ENCODE measurements at places on chromosomes 3 and 15.

DNA sequence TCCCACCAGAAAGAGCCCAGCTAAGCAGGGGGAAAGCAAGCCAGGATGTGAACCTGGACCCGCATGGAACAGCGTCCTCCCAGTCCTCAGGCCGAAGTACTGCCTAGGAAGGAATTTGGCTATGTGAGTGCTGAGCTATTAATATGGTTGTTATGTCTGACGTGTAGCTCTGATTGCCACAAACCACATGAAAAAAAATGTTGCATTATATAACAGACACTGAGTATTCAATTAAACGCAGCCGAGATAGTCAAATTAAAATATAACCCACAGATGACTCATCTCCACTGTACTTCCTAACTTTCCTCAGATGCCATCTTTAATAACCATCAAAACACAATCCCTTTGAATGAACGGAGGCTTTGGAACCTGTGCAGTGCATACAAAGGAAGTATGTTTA is 111.1 kb downstream of the GABRB3 start:
- no peak for DNase-seq

DNA sequence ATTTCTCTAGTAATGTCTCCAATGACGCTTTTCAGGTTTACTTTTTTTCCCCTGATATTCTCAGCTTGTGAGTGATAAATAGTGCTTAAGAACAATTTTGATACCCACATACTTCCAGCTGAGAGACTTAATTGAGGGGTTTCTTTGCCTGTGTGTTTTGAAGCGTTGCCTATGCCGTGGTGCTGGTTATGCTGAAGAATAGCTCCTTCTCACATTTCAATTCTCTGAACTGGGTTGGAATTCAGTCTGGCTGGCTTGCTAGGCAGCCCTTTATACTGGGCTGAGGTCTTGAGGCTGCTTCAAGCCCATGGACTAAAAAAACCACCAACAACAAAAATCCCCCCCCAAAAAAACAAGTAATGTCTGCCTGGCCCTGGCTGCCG is 87.4 kb downstream of the CHST2 start:
- DNase-seq = no peak

GRCh38 chr3:188590557-188590956 is 436.6 kb downstream of the LPP start:
- peak; percentile 26 for DNase-seq

- DNase-seq = peak; percentile 81
These were observed 36.4 kb downstream of the RFTN1 start for GRCh38 chr3:16477056-16477455.

GRCh38 chr3:11544412-11545181 is 99.1 kb downstream of the VGLL4 start:
- peak; percentile 67 for DNase-seq

GRCh38 chr3:77412584-77412983 is 372.7 kb downstream of the ROBO2 start:
- DNase-seq = no peak

GRCh38 chr3:184615396-184615795 is 53.8 kb downstream of the EPHB3 start:
- DNase-seq = no peak

- DNase-seq = peak; percentile 25
These were observed 125.0 kb downstream of the ZNF280D start for GRCh38 chr15:56608140-56608778.

- no peak for DNase-seq
These were observed 25.2 kb downstream of the CYFIP1 start for GRCh38 chr15:22954798-22955543.

- DNase-seq = no peak
These were observed 6.8 kb downstream of the AVEN start for GRCh38 chr15:34031987-34032760.

DNA sequence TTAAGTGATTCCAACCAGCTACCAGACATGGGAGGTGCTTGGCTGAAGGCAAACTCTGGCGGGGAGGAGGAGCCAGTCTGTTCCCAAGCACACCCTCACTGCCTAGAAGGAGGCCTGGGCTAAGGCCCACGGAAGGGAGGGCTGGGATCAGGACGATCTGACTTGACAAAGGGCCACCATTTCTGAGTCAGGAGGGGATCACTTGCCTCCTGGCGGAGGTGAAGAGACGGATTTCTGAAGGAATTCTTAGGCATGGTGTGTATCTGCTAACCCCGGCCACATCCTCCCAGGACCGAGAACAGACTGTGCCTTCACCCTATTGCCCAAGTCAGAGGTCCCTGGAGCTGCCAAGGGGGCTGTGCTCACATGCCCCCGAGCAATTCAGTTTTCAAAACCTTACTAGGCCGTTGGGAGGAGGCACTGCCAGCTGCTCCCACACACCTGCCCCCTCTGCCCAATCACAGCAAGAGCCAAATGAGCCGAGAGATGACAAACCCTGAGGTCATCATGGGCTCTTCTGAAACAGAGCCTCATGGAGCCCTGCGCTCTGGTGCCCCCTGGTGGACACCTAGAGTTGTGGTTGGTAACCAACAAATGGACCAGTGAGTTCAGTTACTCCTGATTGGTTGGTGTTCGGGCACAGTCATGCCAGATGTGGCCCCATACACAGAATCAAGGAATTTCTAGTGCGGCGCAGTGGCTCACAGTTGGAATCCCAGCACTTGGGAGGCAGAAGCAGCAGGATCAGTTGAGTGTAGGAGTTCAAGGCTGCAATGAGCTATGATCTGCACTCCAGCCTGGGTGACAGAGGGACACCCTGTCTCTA is 6.5 kb upstream of the TNK2 start:
- DNase-seq = peak; percentile 97

- peak; percentile 63 for DNase-seq
These were observed 372.3 kb upstream of the IL12A start for GRCh38 chr3:159616234-159616825.

DNA sequence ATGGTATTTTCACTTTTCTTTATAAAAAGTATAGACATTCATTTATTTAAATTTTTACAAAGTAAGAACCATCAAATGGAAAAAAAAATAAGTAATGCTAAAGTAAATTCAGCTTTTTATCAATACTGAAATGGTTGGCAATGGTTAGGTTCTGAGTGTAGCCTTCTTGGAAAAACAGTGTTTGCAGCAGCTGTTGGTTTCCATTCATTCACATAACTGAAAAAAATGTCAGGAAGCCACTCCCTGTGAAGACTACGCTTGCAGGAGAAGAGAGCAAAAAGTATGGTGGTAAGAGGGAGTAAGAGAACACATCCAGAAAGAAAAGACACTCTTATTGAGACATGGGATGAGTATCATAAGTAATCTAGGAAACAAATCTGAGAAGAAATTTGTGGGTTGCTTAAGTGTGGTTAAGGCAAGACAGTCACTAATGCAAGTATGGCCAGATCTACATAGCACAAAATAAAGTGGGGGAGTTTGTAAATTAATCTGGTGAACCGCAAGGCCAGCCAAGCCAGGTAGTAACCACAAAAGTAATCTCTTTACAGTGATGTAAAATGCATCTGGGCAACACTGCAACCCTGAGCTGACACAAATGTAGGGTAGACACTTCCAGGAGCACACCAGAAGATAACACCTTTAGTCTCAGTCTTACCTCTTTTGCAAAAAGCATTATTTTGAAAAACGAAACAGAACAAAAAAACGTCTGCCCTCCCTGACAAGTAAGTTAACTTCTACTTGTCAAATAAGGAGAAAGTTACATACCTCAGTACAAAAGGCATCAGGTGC is 133.7 kb downstream of the IGSF11 start:
- no peak for DNase-seq

- no peak for DNase-seq
These were observed 48.6 kb downstream of the SMAD3 start for GRCh38 chr15:67114046-67114445.

GRCh38 chr15:67501177-67501835 is 19.6 kb upstream of the C15orf61 start:
- peak; percentile 26 for DNase-seq

- DNase-seq = peak; percentile 25
These were observed 7.3 kb downstream of the MYO5C start for GRCh38 chr15:52288051-52288942.

DNA sequence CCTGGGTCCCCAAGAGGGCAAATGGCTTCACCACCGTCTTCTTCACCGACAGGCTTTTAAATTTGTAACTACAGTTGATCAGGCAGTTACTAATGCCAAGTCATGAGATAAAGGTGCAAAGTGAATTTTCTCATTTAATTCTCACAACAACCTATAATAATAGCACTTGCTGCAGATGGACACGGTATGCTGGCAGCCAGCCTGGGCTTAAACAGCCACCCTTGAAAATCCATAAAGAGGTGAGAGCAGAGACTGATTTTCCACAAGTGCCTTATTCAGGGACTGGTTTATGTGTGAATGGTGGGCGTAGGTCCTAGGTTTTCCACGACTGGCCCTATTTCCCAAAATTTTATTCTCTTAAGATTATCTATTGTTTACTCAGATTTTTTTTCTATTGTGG is 117.8 kb downstream of the RAB11A start:
- no peak for DNase-seq

- no peak for DNase-seq
These were observed 15.3 kb downstream of the P2RY14 start for GRCh38 chr3:151262871-151263525.

DNA sequence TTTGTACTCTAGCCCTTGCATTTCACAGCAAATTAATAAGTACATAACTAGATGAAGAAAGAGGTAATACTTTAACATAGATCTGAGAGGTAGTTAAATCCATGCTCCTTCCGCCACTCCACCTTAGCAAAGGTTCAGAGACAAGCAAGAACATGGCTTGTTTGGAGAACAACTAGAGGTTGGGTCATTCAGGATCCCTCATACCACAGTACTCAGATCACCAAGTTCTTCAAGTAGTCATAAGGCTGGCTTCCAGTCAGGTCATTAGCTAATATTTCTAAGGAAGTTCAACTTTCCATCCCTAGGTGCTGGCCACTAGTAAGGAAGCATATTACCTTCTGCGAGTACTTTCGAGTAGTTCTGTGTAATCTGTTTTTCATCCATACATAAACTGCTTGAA is 44.1 kb downstream of the CD200R1 start:
- DNase-seq = no peak

- DNase-seq = no peak
These were observed 62.7 kb downstream of the POMGNT2 start for GRCh38 chr3:43043071-43043766.

DNA sequence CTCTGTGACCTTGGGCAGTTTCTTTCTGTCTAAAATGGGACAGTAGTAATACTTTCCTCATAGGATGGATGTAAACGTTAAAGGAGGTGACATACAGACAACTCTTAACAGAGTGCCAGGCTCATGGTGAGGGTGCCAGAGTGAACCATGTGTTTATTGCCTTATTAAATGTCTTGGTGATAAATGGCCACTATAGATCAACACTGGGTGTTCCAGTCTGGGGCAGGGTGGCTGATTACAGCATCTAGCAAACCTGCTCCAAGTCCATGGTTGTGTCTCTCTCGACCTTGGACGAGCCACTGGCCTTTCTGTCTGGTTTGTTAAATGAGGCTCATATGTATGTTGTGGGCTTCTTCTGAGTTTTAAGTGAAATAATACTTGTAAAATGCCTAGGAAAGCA is 75.1 kb downstream of the TRAK1 start:
- no peak for DNase-seq

DNA sequence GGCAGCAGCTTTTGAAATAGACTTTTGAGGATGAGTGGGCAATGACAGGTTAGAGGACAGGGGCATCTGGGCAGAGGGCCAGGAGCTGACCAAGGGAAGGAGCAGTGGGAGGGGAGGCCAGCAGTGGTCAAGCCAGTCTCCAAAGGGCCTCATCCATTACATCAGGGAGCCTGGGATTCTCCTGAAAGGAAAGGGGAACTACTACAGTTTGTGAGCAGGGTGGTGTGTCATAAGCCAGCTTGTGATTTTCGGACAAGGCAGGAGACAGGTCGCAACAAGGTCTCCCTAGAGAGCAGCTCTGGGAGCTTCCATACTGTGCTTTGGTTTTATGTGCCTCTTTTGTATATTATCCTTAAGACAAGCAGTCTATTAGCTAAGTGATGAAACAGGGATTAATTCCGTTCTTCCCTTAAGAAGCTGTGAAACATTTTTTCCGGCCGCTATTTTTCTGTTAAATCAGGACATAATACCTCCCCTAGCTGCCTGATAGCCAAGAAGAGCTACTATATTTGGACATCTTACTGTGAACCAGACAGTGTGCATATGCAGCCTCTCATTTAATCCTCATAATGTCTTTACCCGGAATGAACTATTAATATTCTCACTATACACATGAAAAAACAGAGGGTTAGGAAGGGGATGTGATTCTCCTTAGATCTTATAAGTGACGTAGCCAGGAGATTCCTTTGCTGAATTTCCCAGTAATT is 46.4 kb downstream of the C2CD4B start:
- DNase-seq = peak; percentile 47

DNA sequence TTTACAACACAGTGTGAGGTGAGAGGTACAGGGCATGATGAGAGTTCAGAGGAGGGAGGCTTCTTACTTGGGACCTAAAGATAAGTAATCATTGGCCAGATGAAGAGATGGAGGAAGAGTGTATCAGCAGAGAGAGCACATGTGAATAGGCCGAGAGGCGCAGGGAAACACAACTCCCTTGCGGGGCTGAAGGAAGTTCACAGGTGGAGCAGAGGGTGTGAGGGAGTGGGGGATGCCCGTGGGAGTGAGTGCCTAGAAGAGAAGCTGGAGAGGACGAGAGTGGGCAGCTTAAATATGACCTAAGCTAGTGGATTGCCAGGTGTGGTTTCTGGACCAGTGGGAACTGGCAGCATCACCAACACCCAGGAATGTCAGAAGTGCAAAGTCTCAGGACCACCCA is 98.2 kb upstream of the TBC1D5 start:
- no peak for DNase-seq

- peak; percentile 77 for DNase-seq
These were observed 1.4 kb downstream of the MBNL1 start for GRCh38 chr3:152269831-152270734.

GRCh38 chr3:133162265-133162664 is 124.1 kb downstream of the TMEM108 start:
- DNase-seq = no peak

- DNase-seq = no peak
These were observed 19.2 kb upstream of the EPHB1 start for GRCh38 chr3:134775831-134776230.

- no peak for DNase-seq
These were observed 77.8 kb upstream of the GSK3B start for GRCh38 chr3:120172070-120172469.

DNA sequence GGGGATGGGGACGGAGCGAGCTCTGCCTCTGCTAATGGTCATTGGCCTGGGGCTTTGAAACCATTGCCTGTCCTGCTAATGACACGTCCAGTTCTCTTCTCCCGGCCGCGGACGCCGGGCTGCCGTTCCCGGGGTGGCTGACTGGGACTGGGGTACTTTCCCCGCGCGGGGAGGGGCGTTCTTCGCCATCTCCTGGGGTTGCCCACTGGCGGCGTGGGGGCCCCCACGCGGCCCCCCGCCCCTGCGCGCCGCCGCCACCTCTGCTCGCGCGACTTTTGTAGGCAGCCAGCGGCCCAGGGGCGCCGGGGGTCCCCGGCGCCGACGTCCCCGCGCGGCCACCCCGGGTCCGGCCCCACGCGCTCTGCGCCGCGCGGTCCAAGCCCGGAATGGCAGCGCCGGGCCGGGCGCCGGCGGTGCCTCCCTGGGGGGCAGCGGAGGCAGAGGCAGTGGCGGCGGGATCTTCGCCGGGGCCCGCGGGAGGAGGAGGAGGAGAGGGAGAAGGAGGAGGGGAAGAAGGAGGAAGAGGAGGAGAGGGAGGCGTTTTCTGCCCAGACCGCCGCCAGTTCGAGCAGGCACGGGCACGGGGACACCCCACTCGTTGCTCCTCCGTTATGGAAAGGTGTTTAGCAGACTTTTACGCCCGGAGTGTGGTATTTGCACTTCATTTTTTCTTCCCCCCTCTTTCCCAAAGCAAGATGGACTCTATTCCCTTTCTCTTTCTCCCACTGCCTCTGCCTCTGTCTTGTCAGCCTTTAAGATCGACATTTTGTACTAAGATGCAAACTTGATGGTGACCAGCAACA is 2.3 kb downstream of the BBX start:
- DNase-seq = peak; percentile 82
